Muscle of arm (tissue), 14 donors: ENCODE measurements at places on chromosomes 3 and 15.
A peak's percentile ranks its signal among the peaks of the same experiment; 100 is the strongest.

DNA sequence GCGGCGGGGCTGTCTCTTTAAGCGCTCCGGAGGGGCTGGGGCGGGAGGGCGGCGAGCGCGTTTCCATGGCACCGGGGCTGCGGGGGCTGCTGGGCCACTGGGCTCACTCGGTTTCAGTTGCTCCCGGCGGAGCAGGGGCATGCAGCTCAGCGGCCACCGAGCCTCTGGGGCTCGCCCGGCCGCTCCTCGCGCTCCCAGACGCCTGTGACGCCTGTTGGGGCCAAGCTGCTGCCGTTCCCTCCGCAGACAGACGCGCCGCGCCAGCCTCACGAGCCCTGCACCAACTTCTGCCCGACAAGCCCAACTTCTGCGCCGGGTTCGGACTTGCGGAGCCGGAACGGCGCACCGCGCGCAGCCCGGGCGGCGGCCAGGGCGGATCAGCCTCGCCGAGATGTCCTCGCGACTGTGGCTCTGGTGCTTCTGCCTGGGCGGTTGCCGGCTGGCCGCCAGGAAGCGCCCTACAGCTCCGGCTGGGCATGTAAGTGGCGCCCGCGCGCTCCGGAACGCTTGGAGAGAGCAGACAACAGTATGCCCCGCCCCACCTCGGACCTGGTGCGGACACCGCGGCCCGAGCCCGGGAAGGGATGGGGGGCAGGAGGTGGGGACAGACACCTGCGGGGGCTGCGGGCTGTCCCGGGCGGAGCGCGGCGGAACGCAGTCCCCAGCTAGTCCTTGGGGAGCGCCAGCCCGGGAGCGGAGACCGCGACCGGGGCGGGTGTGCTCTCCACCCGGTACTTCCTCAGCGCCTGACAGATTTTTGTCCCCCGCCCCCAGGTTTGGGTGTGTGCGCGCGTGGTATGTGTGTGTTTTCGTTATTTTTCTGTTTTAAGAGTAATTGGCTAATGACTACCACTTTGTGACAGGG is 154.1 kb upstream of the GOLIM4 start:
- peak; percentile 45 for DNase-seq

DNA sequence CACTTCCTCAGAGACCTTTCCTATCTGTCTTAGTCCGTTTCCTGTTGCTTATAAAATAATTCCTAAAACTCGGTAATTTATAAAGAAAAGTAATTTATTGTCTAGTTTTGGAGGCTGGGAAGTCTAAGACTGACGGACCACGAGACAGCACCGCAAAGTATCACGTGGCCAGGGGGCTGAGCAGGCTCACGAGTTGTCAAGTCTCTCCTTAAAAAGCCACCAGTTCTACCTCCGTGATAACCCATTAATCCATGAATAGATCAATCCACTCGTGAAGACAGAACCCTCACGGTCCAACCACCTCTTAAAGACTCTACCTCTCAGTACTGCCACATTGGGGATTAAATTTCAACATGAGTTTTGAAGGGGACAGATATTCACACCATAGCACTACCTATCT is 821 bp downstream of the LINS1 start:
- DNase-seq: no peak

DNA sequence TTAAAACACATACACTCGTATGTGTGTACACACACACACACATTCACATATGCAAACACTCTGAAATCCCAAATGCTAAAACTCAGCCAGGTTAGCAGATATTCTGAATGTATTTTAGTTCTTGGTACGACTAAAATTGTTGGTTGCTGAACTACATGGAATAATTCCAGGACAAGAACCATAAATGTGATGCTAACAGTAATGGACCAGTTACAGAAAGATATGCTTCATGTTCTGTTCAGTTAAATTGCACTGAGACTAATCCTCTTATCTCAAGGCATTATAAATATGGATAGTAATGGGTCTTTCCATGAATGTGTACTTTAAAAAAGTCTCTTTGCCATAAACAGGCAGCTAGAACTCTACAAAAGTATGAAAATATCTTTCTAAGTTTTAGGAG is 113.3 kb downstream of the FRMD4B start:
- no peak for DNase-seq

GRCh38 chr3:194971009-194971408 is 285.3 kb downstream of the FAM43A start:
- no peak for DNase-seq

- no peak for DNase-seq
Measured at GRCh38 chr15:57321485-57321884, 54.8 kb upstream of the CGNL1 start.

GRCh38 chr3:34022147-34022546 is 223.7 kb downstream of the PDCD6IP start:
- DNase-seq: no peak

- no peak for DNase-seq
Measured at GRCh38 chr3:125054449-125055329, 1.1 kb downstream of the HEG1 start.

GRCh38 chr15:94327356-94327936 is 96.1 kb downstream of the MCTP2 start:
- peak; percentile 30 for DNase-seq

DNA sequence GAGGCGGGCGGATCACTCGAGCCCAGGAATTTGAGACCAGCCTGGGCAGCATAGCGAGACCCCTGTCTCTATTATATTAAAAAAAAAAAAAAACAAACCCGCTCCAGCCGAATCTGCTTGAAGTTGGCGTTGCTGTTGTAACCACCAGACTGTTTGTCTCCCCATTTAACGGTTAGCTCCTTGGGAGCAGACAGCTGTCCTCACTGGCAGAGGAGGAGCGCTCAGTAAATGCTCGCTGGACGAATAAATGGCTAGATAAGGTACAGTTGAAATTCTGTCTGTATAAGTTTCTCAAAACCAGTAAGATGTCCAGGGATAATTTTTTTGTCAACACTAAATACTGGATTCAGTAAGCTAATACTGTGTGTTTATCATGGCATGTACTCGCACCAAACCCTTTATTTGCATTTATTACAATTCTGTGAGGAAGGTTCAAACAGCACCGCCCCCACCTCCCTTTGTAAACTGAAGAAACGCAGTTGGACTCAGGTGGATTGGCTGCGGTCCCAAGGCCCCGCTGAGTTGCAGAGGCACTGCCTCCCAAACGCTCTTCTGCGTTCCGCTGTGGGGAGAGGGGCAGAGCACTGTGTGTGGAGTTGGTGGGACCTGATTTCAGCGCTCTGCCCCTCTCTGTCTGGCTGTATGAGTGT is 1.1 kb downstream of the RCCD1 start:
- no peak for DNase-seq

DNA sequence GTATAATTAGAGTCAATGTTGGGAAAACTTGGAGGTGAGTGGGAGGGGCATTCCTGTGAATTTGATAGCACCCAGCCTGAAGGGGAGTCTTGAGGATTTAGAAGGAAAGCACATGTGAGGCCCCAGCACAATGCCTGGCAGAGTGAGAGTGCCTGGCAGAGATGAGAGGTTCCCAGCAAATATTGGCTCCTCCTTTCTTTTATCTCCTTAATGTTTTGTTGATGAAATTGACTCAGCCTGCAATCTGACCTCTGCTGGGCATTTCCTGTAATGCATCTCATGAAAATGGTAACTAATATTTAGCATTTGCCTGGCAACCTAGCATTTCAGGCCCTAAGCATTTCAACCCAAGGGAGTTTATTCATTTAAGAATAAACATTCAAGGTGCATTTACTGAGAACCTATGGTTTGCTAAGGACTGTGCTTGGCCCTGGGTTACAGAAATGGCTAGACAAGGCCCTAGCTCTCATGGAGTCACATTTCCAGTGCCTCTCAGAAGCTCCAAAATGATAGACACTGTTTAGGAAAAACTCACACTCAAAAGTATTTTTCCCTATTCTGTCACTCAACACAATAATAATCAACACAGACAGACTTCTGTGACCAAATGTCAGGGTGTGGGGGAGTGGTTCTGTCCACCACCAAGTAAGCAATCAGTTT is 19.0 kb downstream of the PDHB start:
- peak; percentile 57 for DNase-seq

GRCh38 chr3:42539871-42540714 is 37.6 kb downstream of the VIPR1 start:
- no peak for DNase-seq
